Right atrium auricular region (tissue), 2 donors: ENCODE measurements at places on chromosomes 13 and 19. TPM values are rescaled to one million over a fixed set of nuclear protein-coding genes. Genes with fewer than 3 reads are reported as not detected.

GRCh38 chr13:20101467-20102316, 59.2 kb downstream of the GJA3 start:
- DNase-seq: no peak

- DNase-seq: no peak
Observed at GRCh38 chr13:109058087-109058486, 428.7 kb downstream of the MYO16 start.

DNA sequence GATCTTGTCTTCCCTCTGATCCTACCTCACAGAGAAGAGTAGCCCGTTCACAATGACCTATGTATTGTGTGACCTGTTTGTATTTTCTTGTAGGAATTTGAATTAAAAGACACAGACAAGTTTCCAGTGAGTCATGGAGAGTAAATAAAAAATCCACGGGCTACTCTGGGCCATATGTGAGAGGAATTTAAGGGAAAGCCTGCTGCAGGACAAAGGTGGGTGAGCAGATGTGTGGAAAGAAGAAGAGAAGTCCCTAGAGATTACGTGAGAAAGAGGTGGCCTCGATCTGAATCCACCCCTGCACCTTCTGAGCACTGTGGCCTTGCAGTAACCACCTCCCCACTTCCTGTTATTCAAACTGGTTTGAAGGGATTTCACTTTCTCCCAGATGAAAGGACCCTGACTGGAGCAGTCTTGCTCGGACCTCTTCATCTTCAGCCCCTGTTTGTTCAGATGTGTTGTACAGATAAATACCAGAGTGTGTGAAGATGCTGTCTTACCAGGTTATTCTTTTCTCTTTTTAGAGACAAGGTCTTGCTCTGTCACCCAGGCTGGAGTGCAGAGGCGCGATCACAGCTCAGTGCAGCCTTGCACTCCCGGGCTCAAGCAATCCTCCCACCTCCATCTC, 205.4 kb downstream of the PDS5B start:
- no peak for DNase-seq

GRCh38 chr13:25775275-25775674, 276.5 kb downstream of the SHISA2 start:
- DNase-seq: no peak

- DNase-seq: no peak
Observed at GRCh38 chr13:45055198-45055901, 65.0 kb upstream of the GTF2F2 start.

DNA sequence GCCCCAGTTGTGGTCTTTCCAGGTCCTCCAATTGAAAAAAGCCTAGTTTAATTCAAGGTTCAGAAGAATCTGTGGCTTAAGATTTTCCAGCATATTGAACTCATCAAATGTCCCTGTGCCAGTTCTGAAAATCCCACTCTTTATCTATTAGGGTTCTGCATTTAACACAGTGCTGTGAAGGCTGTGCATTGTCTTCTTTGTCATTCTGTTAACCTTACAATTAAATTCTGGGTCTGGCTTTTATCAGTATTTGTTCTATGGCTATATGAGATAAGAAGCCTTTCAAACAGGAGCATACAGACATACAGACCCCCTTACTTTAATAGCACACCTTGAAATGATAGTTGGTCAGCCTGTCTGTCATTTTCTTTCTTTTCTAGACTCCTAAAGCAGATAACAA, 362.1 kb upstream of the DACH1 start:
- no peak for DNase-seq

DNA sequence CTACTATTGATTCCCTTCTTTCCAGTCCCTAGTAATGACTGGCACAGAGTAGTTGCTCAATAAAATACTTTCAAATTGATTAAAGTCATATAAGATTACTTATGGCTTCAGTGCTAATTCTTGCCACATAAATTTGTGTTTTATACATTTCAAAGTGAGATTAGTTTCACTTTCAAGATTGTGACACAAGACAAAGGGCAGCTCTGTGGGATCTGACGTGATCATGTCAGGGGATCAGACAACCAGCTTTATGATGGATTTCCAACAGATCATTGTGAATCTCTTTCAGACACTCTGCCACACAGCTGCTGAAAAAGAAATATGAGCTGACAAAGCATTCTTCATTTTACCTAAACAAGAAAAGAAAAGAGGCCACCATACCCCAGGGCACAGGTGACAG, 73.4 kb upstream of the POMP start:
- no peak for DNase-seq

- DNase-seq: no peak
Observed at GRCh38 chr13:44417446-44417845, 43.8 kb downstream of the SERP2 start.

DNA sequence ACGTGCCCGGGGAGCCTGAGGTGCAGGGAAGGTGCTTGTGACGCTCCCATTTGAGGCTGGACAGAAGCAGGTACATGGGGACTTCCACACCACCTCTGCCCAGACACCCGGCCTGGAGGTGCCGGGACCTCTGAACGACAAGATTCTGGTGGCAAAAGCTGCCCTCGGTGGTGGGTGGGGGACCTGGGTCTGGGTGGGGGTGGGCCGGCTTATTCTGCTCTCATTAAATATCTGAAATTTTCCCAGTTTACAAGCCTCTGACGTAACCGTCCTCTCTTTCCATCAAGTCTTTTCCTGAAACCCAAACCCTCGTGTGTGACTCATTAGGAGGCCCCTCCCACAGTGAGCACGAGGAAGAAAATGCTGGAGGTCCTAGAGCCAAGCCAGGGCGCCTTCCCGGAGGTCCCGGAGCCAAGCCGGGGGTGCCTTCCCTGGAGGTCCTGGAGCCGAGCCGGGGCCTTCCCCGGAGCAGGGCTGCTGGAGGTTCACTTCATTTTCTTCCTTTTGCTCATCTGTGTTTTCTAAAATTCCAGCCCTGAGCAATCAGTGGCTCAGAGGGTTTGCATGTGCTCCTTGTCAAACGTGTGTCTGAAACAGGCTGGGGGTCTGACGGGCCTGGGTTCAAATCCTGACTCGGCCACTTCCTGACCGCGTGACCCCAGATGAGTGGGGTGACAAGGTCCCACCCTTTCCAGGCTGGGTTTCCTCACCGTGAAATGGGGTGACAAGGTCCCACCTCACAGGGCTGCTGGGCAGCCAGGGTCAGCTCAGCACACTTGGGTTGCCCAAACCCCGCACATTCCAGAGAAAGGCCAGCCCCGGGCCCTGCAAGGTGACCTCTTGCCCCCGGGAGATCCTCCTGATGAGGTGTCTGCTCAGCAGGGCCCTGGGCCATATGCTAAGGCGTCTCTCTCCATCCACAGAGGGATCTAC, 10.0 kb downstream of the CFD start:
- peak; percentile 87 for DNase-seq

- no peak for DNase-seq
Observed at GRCh38 chr13:25882466-25883357, 169.1 kb downstream of the SHISA2 start.

DNA sequence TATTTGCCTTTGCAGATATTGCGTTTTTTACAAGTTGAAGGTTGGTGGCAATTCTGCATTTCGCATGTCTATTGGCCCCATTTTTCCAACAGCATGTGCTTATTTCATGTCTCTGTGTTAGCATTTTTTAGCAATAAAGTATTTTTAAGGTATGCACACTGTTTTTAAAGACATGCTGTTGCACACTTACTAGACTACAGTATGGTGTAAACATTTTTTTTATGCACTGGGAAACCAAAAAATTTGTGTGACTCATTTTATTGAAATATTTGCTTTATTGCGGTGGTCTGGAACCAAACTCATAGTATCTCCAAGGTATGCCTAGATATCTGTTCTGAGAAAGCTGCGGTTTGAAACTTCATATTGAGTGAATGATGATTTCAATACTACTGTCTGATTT, 55.4 kb upstream of the RNF113B start:
- no peak for DNase-seq

- DNase-seq: no peak
Observed at GRCh38 chr19:31290931-31291590, 58.2 kb downstream of the TSHZ3 start.

- DNase-seq: no peak
Observed at GRCh38 chr19:50705422-50706019, 14.1 kb downstream of the SHANK1 start.

GRCh38 chr13:91278291-91278690, 69.2 kb upstream of the MIR17HG start:
- DNase-seq: no peak

- no peak for DNase-seq
Observed at GRCh38 chr19:5108123-5108596, 139.2 kb downstream of the KDM4B start.

DNA sequence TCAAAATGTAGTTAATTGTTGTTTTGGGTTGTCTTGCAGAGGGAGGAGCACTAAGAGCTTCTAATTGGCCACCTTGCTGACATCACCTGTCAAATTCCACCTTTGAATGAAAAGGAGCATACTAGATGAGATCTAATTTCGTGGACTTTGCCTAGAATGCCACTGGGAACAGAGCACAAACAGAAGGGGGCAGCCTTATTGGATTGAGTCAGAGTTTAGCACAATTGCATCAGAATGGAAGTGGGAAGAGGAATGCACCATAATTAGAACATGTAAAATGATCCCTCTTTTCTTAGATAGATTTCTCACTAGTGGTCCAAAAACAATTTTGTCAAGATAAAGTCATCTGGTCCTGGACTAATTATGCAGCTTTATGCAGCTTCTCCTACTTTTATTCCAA, 1552.2 kb downstream of the PCDH9 start:
- no peak for DNase-seq

DNA sequence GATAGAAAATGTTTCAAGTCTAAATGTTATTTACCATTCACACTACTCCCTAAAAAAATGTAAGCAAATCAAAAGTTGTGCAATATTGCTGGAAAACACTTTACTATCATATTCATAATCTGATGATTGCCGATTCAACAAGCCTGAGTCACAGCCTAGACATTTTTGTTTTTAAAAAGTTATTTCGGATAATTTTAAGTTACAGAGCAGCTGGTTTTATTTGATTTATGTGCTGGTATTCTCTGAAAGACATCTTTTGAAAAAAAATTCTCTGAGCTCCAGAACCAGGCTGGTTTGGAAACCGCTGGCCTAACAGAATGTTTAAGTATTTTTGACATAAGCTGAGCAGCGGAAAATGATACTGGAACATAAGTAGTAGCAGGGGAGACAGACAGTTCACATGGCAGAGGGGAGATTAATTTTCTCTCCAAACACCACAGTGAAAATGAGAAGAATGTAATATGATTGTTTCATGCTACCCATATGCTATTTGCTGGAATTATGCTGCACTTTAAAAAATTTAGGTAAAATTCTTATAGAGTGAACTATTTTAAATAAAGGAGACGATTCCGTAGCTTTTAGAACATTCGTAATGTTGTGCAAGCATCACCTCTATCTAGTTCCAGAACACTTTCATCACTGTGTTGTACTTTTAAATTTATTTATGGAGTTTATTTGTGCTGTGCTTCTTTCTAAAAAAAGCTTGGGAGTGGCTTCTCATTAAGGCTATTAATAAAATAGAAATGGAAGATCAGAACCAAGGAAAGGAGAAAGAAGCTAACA, 36.1 kb downstream of the TBC1D4 start:
- no peak for DNase-seq

DNA sequence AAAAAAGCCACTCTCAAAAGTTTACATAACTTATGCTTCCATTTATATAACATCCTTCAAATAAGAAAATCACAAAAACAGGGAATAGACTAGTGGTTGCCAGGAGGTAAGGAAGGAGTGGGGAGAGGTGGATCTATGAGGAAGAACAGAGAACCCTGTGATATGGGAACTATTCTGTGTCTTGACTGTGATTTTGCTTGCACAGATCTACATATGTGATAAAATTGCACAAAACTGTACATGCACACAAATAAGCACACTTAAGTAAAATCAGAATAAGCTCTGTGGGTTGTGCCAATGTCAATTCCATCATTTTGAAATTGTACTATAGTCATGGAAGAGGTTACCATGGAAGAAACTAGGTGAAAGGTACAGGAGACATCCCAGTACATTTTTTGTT, 121.6 kb upstream of the SGCG start:
- DNase-seq: no peak

DNA sequence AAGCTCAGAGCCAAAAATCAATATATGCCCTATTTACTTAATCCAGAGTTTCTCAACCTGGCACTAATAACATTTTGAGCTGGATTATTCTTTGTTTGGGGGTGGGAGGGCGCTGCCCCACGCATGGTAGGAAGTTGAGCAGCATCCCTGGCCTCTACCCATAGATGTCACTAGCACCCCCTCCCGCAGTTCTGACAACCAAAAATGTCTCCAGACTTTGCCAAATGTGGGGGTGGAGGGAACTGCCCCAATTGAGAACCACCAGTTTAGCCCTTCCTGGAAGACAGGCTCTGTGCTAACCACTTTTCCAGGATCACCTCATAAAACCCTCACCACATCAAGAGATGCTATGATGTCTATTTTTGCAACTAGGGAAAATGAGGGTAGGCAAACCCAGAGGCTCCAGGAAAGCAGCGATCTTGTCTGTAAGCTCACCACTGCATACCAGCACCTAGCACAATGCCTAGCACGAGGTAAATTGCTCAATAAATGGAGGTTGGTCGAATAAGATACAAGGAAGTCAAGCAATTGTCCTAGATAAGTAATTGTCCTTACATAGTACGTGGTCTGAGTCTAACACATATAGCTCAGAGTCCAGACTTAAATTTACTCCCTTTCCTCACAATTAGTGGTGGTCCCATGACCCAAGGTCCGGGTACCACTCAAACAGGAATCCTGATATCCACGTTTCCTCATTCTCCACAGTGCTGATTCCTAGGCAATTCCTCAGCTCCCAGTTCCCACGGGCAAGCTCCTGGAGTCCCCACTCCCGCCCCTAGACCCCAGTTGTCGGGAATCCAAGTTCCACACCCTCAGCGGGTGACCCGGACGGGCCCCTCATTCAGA, 892 bp downstream of the TRIR start:
- DNase-seq: no peak

DNA sequence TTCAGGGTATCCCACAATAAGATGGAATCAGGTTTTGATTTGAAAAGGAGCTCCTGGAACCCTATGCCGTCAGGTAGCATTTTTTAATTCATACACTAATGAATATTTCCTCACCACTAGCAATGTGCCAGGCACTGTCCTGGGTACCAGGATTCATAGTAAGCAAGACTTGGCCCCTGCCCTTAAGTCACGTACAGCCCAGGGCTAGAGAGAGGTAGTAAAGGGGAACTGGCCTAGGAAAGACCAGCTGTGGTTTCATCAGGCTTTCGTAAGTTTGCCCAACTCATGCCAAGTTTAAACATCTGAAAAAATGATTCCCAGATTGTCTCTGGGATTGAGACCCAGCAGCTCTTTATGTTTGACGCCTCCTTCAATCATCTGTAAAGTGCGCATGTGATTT, 45.9 kb upstream of the AMER2 start:
- DNase-seq: no peak

- no peak for DNase-seq
Observed at GRCh38 chr19:44476559-44477408, 23.5 kb downstream of the ZNF180 start.

GRCh38 chr13:73879346-73880015, 254.7 kb downstream of the KLF12 start:
- DNase-seq: no peak

CTXN1 gene
- total RNA-seq: 1.7 TPM

OVOL3 gene
- not detected for total RNA-seq

FFAR3 gene
- total RNA-seq: not detected

ZNF729 gene
- total RNA-seq: not detected

PINLYP gene
- total RNA-seq: 4.5 TPM

TUBB4A gene
- 0.83 TPM for total RNA-seq

FBN3 gene
- total RNA-seq: not detected

DNM2 gene
- total RNA-seq: 111 TPM

PLPPR3 gene
- not detected for total RNA-seq

SLITRK1 gene
- not detected for total RNA-seq

TMC4 gene
- 2.8 TPM for total RNA-seq

IER2 gene
- 35.4 TPM for total RNA-seq

DACT3 gene
- 23.5 TPM for total RNA-seq

ZNF443 gene
- 2.6 TPM for total RNA-seq

CGB7 gene
- total RNA-seq: not detected

LILRA1 gene
- not detected for total RNA-seq

CYP4F3 gene
- total RNA-seq: 0.15 TPM

MATK gene
- 1.5 TPM for total RNA-seq
